Activated T-helper 9 cell treated with anti-CD3 and anti-CD28 coated beads, Interleukin-2, amount 50 U/mL, for 16 hours (primary cell): ENCODE measurements at places on chromosomes 2 and 18.

DNA sequence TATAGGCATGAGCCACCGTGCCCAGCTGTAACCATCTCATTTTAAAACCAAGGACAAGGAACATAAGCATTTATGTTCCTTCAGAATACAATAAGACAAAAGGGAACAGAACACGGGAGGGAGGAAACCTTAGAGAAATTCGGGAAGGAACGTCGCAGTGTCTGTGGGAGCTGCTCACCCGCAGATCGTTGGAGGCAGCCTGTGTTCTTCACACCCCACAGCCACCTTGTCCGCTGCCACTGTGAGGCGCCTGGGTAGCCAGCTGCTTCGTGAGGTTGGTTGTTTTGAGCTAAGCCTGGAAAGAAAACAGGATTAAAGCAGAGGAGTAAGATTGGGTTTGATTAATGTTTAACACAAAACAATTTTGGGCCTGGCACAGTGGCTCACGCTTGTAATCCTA, 250.0 kb downstream of the FHOD3 start:
- no peak for DNase-seq

DNA sequence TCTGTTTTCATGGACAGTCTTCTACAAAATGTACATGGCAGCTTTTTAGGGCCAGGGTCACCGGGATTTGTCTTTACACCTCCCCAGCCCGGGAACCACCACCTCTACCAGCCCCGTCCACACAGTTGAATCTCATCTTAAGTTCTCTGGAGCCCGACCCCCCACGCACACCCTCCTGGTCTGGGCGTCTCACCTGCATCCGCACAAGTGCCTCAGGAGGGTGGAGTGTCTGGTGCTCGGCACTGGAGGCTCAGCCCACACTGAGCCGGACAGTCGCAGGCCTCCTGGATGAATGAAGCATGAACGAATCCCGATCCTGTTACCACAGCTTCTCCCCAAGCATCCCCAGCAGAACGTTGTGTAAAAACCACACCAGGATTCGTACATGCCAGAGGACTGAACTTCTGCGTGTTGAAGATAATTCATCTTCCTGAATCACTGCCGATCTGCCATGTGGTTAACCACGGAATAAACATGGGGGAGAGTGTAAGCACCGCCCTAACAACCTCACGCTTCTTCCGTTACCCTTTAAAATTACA, 162.0 kb downstream of the RTP5 start:
- DNase-seq: peak; percentile 7

- DNase-seq: peak; percentile 26
Measured at GRCh38 chr2:98771721-98772524, 41.0 kb upstream of the MGAT4A start.

GRCh38 chr18:37481491-37481890, 84.1 kb downstream of the CELF4 start:
- no peak for DNase-seq

- DNase-seq: no peak
Measured at GRCh38 chr2:118577202-118577601, 270.2 kb downstream of the EN1 start.

- no peak for DNase-seq
Measured at GRCh38 chr2:207505171-207505570, 24.6 kb upstream of the CREB1 start.

GRCh38 chr2:190720276-190720675, 71.4 kb downstream of the NAB1 start:
- DNase-seq: no peak

DNA sequence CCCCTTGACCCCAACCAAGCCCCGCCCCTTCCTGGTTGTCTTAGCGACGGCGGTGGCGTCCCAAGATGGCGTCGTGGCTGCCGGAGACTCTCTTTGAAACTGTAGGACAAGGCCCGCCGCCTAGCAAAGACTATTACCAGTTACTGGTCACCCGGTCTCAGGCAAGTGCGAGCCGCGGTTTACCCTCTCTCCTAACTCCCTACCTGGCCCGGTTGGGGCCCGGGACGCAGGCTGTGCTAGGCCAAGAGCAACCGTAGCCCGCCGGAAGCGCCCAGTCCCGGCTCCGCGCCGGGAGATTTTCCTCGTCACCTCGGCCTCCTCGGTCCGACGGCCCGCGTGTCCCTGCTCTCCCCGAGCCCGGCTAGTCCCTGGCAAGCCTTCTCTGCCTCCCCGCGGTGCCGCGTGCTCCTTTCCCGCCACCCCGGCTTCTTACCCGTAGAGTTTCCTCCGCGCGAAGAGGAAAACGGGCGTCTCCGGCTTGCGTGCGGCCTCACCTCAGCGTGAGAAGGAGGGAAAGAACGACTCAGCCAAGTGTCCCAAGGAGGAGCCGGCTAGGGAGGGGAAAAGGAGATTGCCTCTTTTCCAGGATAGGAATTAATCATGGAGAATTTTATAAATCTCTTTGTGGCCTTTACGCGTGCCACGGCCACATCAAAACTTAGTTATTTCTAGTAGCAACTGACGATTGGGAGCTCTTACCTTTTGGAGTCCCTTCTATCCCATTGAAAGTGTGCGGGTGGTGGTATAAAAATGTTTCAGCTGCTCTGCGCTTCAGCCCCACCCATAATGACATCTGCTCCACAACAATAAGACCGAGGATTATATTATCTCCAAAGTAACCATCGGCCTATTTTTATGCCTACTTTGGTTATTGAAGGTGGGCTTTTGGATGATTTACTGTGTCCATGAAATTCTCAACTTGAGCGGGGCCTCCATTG, at the start of gene FBXO36:
Gene FBXO36 (plus strand): TSS at position 55 of the 938 bp plus-strand sequence. CDS start 11 bp downstream, at position 66.
- DNase-seq: peak; percentile 82

GRCh38 chr2:70959851-70960832, 18.3 kb upstream of the ANKRD53 start:
- DNase-seq: no peak

GRCh38 chr2:72745679-72746368, 80.0 kb downstream of the EXOC6B start:
- DNase-seq: no peak

DNA sequence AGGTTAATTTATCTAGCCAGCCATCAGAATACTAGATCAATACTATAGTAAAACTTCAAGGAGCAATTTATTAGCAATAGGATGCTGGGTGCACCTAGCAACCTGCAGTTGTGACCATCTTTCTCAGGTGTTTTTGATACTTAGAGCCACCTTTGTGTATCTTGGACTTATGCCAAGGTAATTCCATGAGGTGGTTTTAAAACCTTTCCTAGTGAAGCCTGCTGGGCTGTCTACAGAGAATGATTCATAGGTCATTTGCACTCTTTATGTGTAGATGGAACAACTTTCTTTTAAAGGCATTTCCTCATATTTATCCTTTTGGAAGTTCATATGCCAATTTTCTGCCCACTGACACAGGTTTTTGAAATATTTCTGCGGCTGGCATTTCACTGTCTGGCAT, 1030.1 kb upstream of the POU3F3 start:
- no peak for DNase-seq

GRCh38 chr18:58025733-58026132, 18.3 kb upstream of the NEDD4L start:
- DNase-seq: no peak

GRCh38 chr2:26493566-26493965, 15.6 kb upstream of the OTOF start:
- DNase-seq: no peak

DNA sequence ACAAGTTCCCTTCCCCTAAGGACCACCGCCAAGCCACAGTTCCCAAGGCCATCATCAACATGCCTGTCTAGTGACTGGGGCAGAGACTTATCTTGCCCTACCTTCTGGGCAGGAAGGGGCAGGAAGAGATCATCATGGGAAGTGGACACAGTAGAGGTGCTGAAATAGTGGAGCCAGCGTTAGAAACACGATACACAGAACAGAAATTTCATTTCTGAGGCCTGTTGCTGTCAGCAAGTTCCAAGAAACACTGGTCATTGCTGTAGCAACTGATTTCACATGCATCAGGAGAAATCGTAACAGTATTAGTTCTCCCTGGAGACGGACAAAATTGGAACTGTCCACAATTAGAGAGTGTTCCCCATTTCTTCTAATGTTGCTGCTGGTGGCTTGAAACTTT, 83.0 kb downstream of the COLEC12 start:
- no peak for DNase-seq

DNA sequence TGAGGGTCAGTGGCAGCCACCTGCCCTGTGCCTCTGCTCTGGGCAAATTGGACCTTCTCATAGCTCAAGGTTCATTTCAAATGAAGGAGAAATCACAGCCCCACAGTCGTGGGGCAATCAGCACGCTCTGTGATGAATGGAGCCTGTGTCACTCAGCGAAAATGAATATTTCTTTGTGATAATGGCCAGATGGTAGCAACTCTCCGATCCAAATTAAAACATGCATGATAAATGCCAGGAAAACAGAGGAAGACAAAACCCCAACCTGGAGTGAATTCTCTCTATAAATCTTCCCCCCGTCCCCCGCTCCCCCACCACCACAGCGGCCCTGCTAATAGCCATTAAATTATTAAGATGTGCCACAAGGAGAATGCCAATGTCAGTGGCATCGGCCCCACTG, 258.4 kb downstream of the CELF4 start:
- DNase-seq: no peak

- DNase-seq: no peak
Measured at GRCh38 chr2:203894262-203894661, 26.7 kb downstream of the CTLA4 start.

- no peak for DNase-seq
Measured at GRCh38 chr2:192657362-192657761, 462.6 kb upstream of the TMEFF2 start.

DNA sequence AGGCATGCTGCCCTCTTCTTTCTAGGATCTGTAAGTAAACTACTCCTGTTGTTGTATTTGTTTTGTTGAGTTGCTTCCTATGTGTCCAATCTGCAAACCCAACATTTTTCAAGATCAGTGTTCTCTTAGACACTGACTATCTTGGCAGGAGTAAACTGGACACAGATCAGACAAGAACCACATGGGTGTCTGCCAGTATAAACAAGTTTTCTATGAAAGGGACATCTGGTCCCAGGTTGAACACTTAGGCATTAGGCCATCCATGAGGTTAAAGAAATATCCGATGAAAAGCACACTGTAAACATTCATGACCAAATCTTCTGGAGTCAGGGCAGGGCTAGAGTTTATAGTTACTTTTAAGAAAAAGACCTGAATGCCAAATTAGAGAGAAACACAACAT, 441.8 kb downstream of the NYAP2 start:
- DNase-seq: no peak
